ENCODE measurements at places on chromosomes 6 and 20.

DNA sequence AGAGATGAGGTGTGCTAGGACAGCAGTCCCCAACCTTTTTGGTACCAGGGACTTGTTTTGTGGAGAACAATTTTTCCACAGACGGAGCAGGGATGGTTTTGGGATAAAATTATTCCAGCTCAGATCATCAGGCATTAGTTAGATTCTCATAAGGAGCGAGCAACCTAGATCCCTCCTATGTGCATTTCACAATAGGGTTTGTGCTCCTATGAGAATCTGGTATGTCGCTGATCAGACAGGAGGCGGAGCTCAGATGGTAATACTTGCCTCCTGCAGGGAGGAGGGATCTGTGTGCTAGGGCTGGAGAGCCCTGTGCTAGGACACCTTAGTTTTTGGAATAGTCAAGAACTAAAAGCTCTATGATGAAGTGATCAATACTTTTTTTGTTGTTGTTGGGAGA lies 2.5 kb downstream of the SMIM13 start:
- peak; percentile 19 for DNase-seq

DNA sequence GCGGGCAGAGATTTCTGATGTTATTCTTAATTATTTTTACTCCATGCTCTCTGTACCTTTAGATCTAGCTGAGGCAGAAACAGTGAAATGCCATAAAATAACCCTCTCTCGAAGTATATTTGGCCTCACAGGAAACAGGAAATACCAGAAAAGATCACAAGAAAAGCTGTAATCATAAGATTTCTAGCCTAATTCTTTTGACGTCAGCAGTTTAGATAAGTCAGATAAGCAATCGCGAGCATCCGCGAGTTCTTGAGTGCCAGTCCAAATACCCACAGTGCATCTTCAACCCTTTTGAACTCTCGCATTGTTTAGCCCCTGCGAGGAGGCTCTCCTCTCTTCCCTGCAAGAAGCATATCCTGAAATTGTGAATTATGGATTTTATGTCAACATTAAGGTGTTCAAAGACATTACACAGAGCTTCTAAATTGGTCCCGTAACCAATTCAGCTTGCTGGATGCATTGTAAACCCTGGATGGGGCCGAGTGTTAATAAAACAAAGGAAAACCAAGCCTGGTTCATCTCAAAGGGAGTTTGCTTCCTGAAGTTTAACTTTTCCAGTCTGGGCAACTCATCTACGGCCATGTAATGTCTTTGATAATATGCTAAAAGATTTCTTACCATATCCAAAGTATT lies 198.9 kb downstream of the MTFR2 start:
- no peak for DNase-seq

DNA sequence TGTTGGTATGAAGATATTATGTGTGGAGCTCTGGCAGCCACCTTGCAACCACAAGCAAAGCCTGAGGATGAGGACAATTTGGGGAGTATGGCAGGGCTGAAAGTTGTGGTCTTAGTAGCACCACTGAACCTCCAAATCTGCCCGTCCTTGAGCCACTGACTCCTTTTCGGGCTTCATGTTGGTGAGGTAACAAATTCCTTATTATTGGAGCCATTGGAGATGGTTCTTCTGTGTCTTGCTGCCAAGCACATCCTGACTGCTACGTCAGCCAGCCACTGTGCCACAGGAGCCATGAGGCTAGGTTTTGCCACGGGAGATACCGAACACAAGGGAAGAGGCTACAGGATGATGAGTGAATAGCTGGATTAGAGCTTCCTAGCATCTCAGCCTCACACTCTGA lies 201.6 kb downstream of the BMP7 start:
- no peak for DNase-seq

GRCh38 chr20:57941604-57942381 lies 232.0 kb upstream of the PMEPA1 start:
- no peak for DNase-seq

DNA sequence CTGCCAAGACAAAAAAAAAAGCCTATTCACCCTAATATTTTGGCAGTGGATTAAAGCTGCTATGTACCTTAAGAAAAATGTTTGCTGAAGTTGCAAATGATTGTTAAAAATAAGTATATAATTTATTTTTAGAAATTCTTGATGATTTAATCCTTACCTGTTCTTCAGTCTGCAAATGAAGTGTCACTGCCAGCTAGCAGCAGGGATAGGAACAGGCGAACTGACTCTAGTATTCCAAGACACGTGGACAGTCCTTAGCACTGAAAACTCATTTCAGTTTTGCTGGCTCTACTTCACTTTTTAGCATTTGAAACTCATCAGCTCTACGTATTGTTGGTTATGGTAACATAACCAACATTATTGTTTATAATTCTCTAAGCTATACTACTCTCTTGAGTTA lies 204.4 kb upstream of the ID4 start:
- DNase-seq = no peak

GRCh38 chr20:63118303-63119120 lies 97.4 kb downstream of the YTHDF1 start:
- DNase-seq = no peak

DNA sequence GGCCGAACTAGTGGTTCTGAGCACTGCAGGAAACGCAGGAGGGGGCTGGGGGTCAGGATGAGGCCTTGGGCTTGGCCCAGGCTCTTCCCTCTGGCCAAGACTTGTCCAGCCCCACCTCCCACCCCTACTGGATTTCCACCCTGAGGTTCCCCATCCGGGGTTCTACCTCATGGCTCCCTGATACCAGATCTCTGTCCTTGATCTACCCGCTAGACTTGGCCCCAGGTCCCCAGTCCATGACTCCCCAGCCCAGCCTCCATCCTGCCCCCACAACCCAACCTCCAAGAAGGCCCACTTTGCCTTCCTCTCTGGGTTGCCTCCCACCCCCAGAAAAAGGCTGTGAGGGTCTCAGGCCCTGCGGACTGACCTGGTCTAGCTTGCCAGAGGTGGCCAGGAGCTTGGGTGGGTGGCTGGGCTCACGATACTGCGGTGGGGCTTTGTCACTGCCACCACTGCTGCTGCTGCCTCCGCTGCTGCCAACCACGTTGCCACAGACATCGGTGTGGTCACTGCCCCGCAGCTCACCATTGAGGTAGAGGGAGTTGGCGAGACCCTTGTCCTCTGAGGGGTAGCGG lies 6.8 kb upstream of the FASTKD5 start:
- DNase-seq = no peak

GRCh38 chr20:57392512-57393271 lies 1.5 kb downstream of the RBM38 start:
- no peak for DNase-seq

DNA sequence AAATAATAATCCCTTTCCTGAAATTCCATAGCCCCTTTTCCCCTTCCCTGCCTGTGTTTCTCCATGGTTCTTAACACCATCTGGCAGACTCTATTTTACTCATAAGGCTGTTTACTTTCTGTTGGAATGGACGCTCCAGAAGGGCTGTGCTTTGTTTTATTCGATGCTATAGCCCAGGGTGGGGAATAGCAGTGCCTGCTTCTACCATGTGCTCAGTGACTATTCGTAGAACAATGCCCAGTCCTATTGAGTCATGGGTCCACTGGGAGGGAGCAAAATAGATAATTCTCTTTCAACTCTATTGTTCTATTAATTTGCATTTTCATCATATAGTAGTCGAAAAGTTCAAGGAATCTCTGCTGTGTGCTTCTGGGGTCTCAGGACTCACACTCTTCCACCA lies 565.1 kb downstream of the C6orf118 start:
- DNase-seq = no peak

- no peak for DNase-seq
These were observed 36.1 kb downstream of the BCKDHB start for GRCh38 chr6:80142586-80142985.

DNA sequence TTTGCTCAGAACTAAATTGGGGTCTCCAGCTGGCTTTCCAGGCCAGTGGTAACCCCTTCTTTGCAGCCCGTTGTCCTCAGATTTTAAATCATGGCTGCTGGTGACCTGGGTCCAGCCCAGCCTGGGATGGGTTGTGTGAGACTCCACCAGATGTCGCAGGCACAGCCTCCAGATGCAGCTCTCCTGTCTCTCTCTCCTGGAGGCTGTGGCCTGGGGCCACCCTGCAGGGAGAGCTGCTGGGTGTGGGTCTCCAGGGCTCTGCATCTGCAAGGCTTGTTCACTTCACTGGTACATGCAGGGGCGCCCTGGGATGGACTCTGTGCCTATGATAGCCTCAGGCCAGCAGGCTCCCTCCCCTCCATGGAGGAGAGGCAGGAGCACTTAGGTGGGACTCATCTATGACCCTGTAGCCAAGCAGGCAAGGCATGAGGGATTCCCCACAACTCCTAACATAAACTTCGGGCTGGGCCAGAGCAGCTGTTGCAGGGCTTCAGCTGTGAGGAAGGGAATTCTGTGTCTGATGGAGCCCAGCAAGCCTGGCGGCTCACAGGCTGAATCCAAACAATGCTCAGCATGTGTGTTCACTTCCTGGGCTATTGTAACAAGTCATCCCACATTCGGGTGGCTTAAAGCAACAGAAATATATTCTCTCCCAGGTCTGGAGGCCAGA lies 94.7 kb upstream of the NXT1 start:
- peak; percentile 39 for DNase-seq

GRCh38 chr6:47335466-47335865 lies 25.8 kb upstream of the TNFRSF21 start:
- DNase-seq = no peak

GRCh38 chr6:56348578-56348977 lies 101.2 kb upstream of the COL21A1 start:
- no peak for DNase-seq

GRCh38 chr20:51767867-51768758 lies at the start of gene ATP9A:
TSS of gene ATP9A (minus strand) at chr20:51768390. CDS start at chr20:51768369, 21 bp downstream.
- peak; percentile 82 for DNase-seq

GRCh38 chr20:62060631-62061541 lies 4.8 kb downstream of the TAF4 start:
- no peak for DNase-seq

DNA sequence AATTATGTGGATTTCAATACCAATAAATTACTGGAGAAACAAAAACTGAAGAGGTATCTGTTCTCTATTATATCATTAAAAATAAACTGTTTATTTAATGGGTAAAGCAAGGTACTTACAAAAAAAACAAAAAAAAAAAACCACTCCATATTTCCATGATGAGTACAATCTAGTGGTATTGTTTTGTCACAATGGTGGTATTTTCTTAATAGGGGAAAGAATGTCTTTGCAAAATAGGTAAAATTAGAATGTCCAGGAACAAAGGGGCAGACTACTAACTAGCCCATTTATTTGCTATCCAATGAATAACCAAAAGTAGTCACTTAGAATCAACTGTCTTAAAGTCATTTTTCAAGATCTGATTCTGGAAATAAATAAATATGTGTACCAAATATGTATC lies 92.0 kb downstream of the ARHGAP18 start:
- peak; percentile 20 for DNase-seq

GRCh38 chr6:100512203-100512862 lies 47.6 kb upstream of the SIM1 start:
- DNase-seq = no peak

DNA sequence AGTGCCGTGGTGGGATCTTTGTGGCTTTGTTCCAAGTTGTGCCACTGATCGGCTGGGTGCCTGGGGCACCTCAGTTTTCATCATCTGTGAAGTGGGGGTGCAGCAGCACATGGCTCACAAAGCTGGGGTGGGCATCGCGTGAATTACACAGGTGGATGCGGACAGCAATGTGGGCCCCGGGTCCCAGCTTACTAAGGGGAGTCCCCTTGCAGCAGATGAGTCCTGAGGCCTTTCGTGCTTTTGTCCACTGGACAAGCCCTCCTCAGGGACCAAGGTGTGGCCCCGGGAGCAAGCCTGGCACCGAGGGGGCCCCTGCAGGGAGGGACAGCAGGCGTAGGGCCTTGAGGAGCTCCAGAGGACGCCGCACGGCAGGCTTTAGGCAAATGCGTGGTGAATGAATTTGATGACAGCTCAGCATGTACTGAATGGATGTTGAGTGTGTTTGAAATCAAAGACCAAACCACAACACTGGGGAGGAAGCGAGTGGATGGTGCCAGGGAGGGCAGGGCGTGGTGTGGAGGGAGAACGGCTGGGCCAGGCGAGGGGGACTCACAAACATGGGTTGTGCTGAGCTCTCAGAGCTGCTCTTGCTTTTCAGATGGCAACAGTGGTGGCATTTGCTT lies 53.2 kb downstream of the IRF4 start:
- no peak for DNase-seq

DNA sequence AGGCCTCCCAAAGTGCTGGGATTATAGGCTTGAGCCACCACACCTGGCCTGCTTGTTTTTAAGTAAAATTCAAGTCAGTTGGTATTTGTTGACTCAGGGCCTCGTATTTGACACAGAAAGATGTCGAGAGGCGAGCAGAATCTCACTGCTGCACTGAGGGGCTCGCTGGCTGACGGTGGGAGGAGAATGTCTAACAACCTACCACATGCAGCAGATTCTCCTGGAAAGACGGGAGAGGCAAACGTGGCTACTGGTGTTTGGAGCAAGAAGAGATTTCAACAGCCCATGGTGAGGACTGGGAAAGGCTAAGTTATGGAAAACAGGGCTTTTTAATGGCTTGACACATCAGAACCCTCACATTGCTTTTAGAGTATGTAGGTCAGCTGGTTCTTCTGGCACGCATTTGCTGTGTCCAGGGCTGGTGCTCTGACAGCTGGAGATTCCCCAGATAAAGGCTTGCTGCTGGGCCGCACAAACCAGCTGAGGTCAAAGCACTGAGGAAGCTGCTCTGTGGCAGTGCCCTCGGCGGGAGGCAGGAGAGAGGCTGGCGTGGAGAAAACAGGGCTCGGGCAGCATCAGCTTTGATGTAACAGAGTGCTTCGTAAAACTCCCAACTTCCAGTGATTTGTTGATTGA lies 84.2 kb upstream of the FRMD1 start:
- no peak for DNase-seq
